ENCODE measurements at places on chromosomes 11 and 22.

GRCh38 chr22:31650391-31650790, 11.6 kb downstream of the PISD start:
- DNase-seq = no peak

GRCh38 chr11:772429-773390, 4.6 kb downstream of the GATD1 start:
- no peak for DNase-seq

DNA sequence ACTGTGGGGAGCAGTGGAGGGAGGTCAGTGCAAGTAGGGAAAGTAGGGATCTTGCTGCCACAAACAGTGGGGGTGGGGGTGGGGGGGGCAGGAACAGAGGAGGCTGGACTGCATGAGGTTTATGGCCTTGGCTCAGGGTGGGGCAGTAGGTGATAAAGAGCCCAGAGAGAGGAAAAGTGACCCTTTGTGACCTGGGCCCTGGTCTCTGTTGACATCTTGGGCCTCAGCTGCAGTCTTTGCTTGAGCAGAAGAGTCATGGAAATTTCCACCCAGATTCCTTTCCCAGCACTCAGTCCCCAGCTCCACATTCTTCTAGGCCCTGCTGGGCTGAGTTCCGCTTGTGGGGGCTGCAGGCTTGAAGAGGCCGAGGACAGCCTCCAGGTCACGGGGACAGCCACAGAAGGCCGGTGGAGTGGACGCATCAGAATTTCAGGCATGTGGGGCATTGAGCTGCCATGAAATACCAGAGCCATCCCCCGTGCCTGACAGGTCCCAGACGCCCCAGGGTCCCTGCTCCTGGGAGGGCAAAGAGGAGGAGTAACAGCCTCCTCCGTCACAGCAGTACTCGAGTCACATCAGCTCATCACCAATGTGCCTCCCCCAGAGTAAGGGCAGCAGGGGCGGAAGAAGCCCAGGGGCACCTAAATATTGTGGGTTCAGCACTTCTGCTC, 9.7 kb upstream of the MALAT1 start:
- no peak for DNase-seq

- no peak for DNase-seq
Observed at GRCh38 chr11:11380883-11381282, 27.8 kb upstream of the CSNK2A3 start.

- no peak for DNase-seq
Observed at GRCh38 chr22:36864454-36865215, 3.8 kb downstream of the NCF4 start.

DNA sequence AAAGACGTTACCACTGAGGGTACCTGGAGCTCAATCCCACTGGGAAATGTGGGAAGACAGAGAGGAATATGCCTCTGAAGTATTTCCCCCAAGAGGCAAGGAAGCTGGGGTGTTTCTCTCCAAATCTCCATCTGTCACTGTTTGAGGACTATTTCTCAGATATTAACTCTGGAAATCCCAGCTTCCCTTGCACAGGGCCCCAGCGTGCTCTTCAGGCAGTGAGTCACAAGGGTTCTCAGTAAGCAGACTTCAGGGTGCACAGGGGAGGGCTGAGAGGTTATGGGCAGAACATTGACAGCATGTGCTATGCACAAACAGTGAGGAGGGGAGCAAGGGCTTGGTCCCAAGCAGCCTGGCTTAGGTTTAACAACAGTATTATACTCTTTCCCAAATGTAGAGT, 60.9 kb upstream of the EED start:
- DNase-seq = peak; percentile 27

GRCh38 chr11:116207019-116207418, 565.8 kb downstream of the BUD13 start:
- no peak for DNase-seq

DNA sequence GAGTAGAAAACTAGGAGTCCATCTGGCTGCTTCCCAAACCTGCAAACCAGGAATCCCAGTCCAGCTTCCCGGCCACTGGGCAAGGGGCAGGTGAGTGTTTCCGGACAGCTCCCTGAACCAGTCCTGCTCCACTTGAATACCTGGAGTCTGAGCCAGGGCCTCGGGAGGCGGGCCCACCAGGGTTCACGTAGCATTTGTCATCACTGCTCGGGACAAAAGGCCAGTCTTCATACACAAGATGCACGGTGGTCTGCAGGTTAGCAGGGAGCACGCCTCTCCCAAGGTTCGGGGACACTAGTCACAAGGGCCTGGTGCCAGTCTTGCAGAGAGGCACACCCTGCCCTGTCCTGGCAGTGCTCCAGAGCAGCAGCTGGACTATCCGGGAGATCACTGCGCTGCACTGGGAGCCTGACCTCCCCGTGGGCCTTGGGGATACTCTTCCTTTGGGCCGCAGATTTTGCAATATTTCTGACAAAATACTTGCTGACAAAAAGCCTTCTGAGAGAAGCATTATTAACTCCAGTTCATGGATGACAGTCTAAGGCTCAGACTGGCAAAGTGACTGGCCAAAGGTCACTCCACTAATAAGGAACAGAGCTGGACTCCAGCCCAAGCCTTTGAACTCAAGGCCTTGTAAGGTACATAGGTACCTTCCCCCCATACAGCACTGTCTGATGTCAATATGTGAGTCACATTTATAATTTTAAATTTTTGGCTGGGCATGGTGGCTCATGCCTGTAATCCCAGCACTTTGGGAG, 25.1 kb downstream of the CD6 start:
- DNase-seq = no peak

DNA sequence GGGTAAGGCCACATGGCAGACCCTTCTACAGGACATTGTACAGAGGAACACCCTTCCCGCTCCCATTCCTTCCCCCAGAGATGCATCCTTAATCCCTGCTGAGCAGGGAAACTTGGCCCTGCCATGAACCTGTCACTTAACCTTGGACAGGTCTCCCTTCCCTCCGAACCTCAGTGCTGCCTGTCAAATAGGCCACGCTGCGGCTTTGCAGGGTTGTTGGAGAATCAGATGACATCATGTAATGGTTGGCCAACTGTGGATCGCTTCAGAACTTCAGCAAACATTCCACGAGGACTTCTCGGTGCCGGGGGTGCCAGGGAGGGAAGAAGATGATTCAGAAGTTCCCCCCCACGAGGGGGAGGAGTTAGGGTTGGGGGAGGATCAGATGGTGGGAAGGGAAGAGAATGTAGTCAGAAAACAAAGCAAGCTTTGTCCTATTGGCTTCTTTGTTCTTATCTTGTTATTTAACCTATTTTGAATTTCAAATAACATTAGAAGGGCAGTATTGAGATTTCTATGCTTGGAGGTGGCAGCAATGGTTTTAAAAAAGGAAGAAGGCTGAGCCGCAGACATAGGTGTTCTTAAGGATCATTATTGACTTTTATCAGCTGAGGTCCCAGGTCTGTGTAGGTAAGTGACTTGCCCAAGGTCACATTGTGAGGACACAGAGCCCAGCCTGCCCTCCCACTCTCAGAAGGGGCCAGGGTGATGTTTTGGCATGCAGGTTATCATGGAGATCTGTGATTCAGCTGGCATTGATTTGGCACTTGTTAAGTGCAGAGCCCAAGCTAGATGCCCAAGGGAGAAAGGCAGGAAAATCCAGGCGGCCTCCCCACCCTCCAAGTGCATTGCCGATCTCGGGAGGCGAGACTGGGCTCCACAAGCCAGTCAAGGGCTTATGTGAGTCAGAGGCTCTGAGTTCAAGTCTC, 3.1 kb downstream of the CDC42EP1 start:
- DNase-seq = no peak

- DNase-seq = no peak
Observed at GRCh38 chr11:124884340-124884739, 13.3 kb downstream of the ROBO4 start.

- DNase-seq = no peak
Observed at GRCh38 chr11:35146711-35147110, 7.7 kb downstream of the CD44 start.

DNA sequence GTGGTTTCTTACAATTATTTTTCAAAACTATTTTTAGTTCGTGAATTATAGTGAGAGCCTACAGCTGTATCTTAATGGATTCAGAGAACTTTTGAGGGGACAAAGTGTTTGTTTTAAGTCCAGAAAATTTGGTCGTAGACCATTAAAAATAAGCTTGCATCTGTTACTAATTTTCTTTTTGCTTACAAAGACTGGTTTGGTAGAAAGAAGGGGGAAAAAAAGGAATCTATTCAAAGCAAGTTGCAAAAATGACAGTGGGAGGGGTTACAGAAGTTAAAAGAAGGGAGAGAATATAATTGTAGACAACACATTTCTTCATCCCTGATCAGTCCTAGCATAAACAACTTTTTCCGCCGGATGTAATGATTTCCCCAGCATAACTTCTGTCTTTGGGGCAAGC, 72.1 kb downstream of the AMOTL1 start:
- no peak for DNase-seq

DNA sequence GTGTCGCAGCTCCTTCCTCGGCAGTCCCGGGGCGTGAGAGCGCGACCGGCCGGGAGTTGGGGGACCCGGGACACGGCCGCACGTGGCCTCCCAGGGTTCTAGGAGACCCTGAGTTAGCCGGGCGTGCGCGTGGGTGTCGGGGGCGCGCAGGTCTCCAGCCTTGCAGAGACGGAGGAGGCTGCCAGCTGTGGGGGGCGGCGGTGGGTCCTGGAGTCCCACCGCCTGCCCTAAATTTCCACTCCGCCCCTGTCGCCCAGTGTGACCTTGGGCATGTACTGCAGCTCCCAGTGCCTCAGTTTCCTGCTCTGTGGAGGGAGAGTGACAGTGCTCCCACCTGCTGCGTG, 18.8 kb downstream of the RRP7A start:
- no peak for DNase-seq

DNA sequence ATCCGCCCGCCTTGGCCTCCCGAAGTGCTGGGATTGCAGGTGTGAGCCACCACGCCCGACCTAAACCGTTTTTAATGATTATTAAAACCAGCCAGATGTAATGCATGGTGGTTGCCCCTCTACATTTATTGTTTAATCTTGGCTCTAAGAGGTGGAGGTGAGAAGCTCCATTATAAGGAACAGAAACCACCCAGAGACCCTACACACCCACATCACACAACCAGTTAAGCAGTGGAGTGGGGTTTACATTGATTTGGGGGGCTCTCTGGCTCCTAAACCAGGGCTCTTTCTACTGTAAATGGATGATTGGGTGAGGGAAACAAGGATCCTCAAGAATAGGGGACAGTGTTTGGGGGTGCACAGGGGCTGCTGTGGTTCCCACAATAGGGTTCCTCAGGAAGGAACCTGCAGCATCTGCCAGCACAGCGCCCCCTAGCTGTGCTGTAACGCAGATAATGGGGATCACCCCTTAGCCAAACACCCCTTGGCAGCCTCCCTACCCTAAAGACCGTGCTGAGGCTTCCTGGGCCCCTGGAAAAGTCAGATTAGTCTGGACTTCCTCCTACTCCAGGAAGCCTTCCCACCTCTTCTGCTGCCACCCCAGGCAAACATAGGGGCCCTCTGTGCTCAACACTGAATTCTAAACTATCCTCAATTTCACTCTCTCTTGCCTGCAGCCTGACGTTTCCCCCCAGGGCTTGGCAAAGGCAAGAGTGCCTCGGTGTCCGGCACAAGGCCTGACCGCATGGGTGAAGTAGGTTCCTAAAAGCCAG, 2.4 kb downstream of the MPST start:
- DNase-seq = peak; percentile 38

DNA sequence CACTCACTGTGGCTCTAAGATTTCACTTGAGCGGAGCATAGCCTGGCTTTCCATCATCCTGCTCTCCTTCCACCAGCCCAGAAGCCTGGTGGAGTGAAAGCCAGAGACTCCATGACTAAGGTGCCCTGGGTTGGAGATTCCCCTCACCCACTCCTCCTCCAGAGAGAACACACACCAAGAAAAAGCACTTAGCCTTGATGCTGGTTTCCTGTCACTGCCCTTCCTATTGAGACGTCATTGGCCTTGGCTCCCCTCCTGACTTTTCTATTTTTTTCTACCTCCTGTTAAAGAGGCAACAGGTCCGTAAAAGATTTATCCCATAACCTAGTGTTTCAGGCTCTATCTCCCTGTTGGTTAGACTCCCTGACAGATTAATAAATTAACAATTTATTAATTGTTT, 38.5 kb upstream of the APLNR start:
- no peak for DNase-seq

DNA sequence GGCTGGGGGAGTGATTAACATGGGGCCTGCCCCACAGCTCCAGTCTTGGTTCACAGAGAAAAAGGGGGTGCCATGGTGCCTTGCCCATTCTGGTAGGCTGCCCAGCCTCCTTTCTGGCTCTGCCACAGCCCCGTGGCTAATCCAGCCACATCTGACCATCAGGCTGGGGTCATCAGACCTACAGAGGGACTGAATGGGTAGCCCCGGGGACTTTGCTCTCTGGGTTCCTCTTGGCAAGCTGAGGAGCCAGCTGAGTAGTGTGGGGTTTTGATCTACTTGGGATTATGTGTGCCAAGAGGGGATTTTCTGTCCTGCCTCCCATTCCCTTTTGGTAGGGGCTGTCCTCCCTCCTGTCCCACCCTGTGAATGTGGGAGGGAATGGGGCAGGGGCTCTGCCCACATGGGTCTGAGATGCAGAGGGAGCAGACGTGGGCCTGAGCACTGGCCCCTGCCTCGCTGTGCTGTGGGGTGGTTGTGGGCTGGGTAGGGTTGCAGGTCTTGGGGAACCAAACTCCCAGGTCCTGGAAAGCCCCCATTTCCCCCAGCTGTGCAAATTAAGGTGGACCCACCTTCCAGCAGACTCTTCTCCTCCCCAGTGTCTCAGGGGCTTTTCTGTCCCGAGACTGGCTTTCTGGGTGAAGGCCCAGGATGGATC, 32.0 kb downstream of the CD82 start:
- DNase-seq = no peak

DNA sequence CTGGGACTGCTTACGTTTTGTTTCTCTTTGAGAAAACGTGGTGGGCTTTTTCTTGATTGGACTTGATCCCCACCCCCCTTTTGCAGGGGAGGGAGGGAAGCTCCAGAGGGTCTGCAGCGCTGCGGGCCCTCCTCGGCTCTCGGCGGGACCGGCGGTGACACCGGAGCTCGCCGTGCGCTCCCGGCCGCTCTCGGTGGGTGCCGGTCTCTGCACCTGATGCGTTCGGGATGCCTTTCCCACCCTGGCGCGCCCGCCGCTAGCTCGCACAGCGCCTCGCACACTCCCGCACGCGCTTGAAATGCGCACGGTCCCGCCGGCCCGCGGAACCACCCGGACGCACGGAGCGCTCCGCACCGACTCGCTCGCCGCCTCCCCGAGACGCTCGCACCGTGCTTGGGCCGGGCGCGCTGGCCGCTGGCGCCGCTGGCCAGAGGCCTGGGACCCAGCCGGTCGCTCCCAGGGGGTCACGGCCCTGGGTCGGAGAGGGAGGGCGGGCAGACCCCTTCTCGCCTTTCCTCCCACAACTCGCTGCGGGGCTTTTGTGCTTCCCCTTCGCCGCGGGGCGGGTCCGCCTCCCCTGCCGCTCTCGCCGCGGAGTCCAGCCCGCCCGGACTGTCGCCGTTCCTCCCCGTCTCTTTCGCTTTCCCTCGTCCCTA, 1.0 kb downstream of the ZBTB16 start:
- peak; percentile 27 for DNase-seq

DNA sequence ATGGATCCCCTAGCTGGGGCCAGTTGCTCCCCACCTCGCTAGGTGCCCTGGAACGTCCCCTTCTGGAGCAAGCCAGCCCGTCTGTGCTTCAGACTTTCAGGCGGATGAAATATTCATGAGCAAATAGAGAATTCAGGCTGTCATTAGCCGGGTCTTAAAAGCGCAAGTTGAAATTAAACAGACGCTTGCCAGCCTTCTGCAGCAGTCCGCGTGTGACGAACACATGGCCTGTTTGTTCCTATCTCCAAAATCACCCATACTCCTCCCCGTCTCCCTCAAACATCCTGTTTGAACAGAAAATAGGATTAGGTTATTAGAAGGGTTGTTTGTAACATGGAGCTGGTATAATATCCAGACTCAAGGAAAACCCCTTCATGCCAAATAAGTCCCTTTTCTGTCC, 38.7 kb downstream of the MYO18B start:
- no peak for DNase-seq
